Stimulated activated CD8-positive, alpha-beta memory T cell treated with anti-CD3 and anti-CD28 coated beads, Interleukin-2, amount 100 ng/mL, for 1 hour (primary cell): ENCODE measurements at places on chromosomes 6 and 20.

DNA sequence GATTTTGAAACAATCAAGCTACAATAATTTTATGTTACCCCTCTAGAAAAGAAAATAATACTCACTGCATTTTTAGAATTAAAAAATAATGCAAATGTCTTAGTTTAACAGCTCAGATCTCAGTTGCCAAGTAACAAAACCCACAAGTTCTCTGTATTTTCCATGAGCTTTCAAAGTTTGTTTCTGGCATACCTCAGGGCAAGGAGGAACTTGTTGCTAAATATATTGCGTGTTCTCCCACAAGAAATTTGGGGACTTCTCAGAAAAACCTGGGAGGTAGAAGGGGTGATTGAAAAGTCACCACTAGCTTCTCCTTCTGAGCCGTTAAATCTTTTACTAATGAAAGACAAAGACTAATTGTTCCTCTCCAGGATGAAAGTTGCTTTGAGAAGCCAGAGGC lies 236.8 kb upstream of the MARCKS start:
- no peak for DNase-seq

GRCh38 chr6:110563711-110564110 lies 87.3 kb upstream of the SLC22A16 start:
- DNase-seq, result no peak

DNA sequence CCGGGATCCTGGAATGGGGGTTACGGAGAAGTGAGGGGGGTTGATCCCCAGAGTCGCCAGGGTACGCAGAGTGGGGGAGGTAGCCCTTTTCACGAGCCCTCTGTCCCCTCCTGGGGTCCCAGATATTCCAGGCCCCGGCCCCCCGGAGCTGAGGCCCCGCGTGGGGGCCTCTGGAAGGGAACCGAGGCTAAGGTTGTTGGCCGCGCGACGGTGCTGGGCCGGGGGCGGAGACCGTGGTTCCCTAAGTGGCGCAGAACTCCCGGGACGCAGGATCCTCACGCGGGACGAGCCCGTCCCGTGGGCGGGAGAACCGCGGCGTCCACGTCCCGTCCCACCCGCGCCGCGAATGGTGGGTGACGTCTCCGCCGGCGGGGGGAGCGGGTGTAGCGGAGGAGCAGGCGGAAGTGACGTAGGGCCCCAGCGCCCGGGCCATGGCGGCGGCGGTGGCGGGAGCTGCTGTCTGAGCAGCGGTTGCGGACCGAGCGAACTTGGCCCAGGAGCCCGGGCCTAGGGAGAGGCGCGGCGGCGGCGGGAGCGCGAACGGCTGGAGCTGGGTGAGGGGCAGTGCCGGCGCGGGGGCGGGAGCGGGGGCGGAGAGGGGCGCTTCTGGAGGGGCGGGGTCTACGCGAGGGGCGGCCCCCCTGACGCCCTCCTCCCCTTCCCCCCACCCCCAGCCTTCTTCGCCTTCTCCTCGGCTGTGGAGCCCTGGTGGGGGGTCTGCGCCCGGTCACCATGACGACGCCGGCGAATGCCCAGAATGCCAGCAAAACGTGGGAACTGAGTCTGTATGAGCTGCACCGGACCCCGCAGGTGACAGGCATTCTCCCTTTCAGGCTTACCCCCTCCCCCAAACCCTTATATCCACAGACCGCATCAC lies at the start of gene RING1:
RING1 (plus strand) TSS at position 410 of the 877 bp plus-strand sequence; CDS start at position 733, 323 bp downstream.
- DNase-seq, result peak; percentile 79

GRCh38 chr6:131029626-131030297 lies 33.3 kb downstream of the EPB41L2 start:
- no peak for DNase-seq

GRCh38 chr20:58673119-58673518 lies 19.5 kb upstream of the NPEPL1 start:
- DNase-seq, result no peak

DNA sequence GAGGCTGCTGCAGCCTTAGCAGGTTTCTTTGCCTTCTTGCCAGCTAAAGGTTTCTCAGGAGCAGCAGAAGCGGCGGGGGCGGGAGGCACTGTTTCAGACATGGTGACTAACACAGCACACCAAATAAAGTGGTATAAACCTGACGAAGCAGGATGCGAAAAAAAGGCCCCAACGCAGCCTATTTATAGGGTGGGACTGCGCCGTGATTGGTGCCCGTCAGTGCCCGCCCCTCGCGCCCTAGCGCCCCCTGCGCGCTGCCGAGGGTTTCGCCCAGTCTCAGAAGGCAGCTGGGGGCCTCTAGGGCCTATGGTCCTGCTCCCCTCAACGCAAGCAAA lies 55.0 kb downstream of the TRIM38 start:
- DNase-seq, result no peak

- no peak for DNase-seq
These were observed 40.6 kb downstream of the TRIM38 start for GRCh38 chr6:26003102-26003694.

- no peak for DNase-seq
These were observed 241.0 kb downstream of the SLC24A3 start for GRCh38 chr20:19453410-19453809.

DNA sequence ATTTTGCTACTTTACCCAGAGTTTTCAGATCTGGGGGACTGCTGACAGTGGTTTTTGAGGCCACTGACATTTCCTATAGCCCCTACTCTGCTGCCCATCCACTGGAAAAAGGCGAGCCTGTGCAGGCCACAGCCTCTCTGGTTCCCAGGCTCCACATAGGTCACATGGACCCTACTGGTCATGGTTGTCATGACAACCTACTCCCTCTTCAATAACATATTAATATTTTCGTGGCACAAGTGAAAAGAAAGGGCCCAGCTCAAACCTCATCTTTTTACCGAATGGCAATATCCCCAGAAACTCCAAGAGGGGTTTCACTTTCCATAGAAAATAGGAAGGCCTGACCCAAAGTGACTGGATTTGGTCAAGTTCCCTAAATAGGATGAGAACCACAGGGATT lies 11.0 kb upstream of the FOXO3 start:
- DNase-seq, result no peak

DNA sequence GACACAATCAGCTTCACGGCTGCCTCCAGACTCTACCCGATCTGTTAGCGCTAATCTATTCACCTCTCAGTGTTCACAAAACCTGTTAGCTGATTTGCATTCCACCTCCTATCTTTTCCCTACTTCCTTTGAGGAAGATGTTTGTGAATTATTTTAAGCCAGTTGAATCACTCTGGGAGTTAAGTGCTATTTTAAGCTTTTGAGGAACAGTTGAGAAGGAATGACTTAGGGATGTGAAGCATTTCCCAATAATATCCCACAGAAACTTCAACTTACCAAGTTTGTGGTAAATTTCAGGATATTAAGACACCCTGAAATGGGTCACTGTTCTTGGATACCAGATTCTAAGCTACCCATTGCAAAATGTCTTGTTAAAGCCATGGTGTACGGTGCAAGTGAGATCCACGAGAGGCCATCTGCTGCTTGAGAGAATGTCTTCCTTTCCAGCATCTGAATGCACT lies 145.2 kb upstream of the CITED2 start:
- no peak for DNase-seq

- no peak for DNase-seq
These were observed 58.7 kb upstream of the SLC2A12 start for GRCh38 chr6:134111062-134111677.

GRCh38 chr6:85574932-85575598 lies 18.6 kb downstream of the SNX14 start:
- no peak for DNase-seq

DNA sequence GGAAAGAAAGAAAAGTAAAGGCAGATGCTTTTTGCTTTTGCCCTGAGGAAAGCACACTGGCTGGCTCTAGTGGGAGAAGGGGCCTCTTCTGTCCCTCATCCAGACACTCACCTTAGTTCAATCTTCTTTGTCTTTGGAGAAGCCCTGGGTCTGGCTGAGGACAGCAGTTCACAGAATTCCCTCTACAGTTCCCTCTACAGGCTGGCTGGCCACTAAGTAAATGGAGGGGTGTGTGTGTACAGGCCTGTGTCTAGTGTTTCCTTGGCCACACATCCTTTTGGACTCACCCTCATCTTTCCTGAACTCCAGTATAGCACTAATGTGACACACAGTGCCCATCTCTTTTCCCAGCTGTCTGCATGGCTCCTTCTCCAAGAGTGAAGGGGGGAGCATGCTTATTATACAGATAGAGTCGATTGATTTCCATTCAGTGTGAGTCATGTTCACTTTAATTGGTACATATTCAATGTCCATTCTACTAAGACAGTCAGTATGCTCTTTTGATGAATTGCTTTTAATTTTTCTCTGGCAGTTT lies 26.0 kb upstream of the CLVS2 start:
- DNase-seq, result no peak

DNA sequence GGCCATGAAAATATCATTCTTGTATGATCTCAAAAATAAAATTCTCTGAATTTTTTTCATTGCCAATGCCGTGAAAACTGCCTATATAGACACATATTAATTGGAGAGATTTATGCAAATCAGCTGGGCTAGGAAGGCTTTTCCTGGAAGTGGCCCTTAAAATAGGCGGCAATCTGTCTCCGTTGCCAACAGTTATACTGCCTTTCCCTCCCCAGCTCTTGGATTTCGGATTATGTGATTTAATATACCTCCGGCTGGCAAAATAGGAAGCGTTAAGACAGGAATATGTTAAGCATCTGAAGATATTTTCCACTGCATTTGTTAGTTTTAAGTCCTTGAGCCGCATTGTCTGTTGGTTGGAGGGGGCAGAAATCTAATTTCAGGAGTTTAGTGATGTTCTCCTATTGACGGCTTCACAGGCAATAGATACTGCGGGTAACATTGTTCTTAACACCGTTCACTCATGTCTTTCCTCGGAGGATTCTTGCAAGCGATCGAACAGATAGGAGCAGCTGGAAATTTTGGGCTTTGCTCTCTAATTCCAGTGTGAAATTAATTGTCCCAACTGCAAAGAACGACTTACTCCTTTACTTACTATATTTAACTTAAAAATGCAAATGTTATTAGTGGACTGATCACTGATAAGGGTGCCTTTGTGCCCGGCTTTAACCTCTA lies 113.3 kb downstream of the LINC00237 start:
- DNase-seq, result no peak

- no peak for DNase-seq
These were observed 1.3 kb downstream of the ATRN start for GRCh38 chr20:3472105-3472504.

GRCh38 chr20:25136643-25137559 lies 55.0 kb upstream of the VSX1 start:
- no peak for DNase-seq

GRCh38 chr6:73699676-73700459 lies 3.9 kb downstream of the CD109 start:
- no peak for DNase-seq

DNA sequence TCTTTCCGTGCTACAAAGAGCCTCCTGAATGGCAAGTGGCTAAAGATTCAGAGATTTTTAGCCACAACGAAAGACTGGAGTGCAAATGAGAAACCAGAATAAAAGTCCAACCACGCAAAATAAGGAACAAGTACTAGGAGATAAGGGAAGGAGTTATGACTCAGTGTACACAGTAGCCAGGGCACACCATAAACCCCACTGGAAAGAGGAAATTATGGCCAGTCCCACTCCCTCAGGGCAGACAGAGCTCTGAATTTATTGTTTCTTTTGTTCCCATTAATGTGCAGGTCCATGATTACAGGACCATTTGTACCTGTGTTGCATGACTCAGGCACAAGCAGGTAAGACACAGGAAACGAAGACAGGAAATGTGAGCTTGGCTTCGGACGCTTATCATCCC lies 150.3 kb upstream of the PREP start:
- DNase-seq, result no peak

- DNase-seq, result no peak
These were observed 60.9 kb upstream of the KCNQ5 start for GRCh38 chr6:72560721-72561593.

DNA sequence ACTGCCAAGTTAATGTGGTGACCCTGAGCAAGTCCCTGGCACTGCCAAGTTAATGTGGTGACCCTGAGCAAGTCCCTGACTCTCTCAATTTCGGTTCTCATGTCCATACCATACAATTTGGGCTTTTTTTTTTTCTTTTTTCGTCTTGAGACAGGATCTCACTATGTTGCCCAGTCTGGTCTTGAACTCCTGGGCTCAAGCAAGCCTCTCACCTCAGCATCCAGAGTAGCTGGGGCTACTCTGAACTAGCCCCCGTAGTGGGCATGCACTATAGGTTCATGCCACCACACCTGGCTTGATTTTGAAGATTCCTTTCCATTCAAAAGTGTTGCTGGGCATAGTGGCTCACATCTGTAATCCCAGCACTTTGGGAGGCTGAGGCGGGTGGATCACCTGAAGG lies 100.0 kb upstream of the FOXP4 start:
- no peak for DNase-seq

- no peak for DNase-seq
These were observed 4.3 kb upstream of the BPIFB1 start for GRCh38 chr20:33278700-33279099.

GRCh38 chr6:1850121-1850839 lies 240.6 kb downstream of the FOXC1 start:
- DNase-seq, result no peak

DNA sequence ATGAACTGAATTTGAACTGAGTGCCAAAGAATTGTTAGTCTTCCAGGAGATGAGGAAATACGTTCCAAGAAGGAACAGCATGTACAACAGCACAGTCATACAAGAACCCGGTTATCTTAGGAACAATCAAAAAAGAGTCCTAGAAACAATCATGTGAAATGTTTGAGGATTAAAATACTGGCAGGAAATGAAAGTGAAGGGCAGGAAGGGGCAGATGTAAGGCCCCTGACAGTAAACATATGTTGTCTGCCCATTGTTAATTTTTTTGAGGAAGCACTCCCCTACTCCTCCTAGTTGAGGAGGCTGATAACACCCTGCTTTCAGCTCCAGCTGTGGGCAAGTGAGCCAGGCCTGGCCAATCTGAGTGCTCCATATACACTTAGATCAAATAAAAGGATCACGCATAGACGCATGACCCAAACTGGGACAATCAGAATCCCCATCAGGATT lies 220.9 kb downstream of the HACE1 start:
- DNase-seq, result no peak

DNA sequence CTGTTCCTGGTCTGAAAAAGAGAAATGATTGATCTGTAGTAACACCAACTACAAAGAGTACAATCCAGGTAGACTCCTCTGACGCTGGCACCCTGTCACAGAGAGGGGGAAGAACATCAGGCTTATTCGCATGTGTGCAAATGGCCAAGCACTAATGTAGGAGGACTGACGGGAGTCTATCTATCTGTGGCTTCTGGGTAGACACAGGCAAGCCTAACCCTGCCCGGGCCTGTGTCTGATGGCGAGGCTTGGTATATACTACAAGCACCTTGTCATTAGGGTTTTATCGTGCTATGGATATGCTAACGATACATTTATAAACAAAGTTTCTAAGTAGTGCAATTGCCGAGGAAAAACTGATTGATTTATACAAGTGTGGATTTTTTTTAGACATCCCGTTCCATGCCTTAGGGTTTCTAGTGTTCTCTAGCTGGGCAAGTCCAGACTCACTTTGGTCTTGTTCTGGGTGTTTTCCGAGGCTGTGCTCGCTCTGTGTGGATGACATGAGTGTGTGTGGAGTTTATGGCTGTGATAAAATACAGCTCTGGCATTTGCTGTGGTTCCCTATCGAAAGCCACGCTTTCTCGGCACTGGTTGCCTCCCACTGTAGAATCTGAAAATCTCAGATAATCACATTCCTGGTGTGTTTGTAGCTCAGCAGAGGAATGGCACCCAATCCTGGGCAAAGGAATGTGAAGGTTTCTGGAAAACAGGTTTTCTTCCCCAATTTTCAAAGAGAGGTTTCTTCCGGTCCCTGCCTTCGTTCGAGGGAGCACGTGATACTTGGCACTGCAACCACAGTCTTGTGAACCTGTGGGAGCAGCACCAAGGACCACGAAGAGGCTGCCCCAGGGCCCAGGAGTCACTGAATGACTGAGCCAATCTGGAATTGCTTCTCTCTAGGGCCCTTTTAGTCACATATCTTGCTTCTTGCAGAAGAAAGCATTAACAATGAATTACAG lies 67.5 kb upstream of the EDN1 start:
- no peak for DNase-seq
